ENCODE measurements at places on chromosomes 5 and 9.

DNA sequence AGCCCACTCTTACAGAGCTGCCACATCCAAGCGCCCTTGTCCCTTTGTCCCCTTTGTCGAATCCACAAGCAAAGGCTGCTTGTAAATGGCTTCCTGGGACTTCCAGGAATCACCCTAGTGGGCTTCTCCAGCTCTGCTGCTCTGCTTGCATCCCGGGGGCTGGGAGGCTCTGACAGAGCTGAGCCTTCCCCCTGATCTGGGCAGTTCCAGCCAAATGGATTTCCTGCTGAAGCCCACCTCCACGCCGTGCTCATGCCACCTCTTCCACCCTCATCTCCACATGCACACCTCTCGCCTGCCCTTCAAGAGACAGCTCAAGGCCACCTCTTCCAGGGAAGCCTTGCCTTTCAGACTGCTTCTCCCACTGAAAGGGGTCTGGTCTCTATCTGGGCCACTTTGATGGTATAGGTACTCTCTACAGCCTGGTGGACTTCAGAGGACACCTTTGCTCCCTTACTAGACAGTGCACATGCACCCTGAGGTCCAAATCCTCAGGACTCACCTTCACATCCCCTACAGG lies 106.2 kb downstream of the LHFPL2 start:
- DNase-seq, result no peak

- DNase-seq, result peak; percentile 7
Observed at GRCh38 chr9:76756941-76757673, 7.1 kb upstream of the PCA3 start.

GRCh38 chr5:150065346-150065745 lies 21.0 kb downstream of the CSF1R start:
- peak; percentile 75 for DNase-seq

GRCh38 chr5:127101533-127101932 lies 28.2 kb upstream of the C5orf63 start:
- DNase-seq, result no peak

DNA sequence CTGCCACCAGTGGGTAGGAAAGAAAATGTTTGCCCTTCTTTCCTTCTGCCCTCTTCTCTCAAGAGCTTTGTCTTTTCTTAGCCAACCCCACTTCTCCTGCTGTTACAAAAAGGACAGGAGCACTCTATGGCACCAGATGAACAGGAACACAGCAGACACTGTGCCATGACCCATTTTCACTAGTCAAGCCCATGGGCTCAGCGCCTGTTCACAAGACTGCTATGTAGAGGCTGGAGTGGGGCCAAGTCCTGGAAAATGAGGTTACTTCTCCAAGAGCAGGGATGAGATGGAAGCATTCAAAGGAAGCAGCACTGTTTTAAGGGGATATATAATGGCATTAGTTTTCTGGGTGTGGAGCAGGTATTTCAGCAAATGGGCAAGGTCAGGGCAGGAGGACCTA lies 46.8 kb upstream of the GRAMD2B start:
- DNase-seq, result no peak

DNA sequence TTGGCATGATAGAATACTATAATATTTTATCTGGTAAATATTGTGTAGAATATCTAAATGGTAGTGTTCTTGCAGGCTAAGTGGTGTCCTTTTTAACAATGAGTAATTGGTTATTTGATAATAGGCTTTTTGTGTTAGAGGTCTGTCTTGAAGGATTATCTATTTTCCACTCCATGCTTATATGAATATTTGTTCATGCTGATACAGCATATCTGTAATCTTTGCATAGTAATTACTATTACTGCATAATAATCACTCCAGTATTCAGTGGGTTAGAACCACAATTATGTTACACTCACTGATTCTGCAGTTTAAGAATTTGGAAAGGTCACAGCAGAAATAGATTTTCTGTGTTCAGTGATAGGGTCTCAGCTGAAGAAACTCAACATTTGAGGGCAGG lies 1229.9 kb downstream of the MAT2B start:
- no peak for DNase-seq

- no peak for DNase-seq
Observed at GRCh38 chr5:89181546-89181945, 298.6 kb upstream of the MEF2C start.

DNA sequence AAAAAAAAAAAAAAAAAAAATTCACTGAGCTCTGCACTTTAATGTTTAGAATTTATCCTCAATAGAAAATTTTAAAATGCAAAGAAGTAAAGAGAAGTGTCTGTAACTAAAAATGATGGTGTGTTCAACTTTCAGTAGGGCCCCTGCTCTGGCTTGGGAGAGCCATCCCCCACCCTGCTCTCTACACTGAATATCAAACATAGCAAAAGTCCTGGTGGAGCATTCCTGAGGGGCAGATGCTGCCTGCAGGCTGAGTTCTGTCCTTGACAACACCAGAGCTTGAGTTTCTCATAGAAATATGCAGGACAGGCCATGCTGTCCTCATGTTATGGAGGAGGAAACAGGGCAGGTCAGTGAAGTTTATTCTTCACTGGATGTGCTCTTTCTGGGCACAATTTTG lies 7.1 kb upstream of the SEMA4D start:
- no peak for DNase-seq

DNA sequence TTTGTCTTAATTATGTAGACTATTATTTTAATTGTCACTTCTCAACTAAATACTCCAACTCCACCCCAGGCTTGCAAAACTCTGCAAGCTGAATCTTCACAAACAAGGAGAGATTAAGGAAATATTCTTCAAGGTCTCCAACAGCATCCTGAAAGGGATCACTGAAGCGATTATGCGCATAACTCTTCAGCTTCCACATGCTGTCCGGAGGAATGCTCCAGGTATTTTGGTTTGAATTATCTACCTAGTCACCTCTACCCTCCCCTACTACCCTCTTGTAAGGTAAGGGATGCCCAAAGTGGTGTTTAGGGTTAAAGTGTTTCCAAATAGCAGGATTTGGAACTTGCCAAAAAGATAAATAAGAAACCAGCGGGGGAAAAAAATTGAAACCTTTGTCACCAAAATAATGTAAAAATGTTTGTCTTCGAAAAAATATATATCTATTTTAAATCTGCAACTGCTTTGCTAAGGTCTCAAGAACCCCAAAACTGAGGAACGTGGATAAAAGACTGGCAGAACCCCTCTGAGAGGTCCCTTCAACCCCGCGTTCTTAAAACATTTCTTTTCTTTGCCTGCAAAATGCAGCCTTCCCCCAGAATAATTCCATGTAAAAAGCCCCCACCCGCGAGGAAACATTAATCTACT lies 11.6 kb downstream of the PTCH1 start:
- no peak for DNase-seq

- DNase-seq, result peak; percentile 69
Observed at GRCh38 chr5:134577022-134577795, 51.7 kb downstream of the JADE2 start.

Data from suppressor macrophage treated with lipopolysaccharide for 1 hour (primary cell).